Thoracic aorta endothelial cell (primary cell): ENCODE measurements at places on chromosomes 1 and 21. TPM values are rescaled to one million over a fixed set of nuclear protein-coding genes. Genes with fewer than 3 reads are reported as not detected.

TRAF3IP3 gene
- not detected in 2 replicates for total RNA-seq

KRTAP12-4 gene
- not detected in 2 replicates for total RNA-seq

CALML6 gene
- total RNA-seq: 0.40 TPM in 1 of 2 replicates, not detected in the other

PPM1J gene
- total RNA-seq: 0.65 and 1.9 TPM in 2 replicates

LAX1 gene
- total RNA-seq: 0.13 and 0.14 TPM in 2 replicates

CLDN17 gene
- not detected in 2 replicates for total RNA-seq

NAV1 gene
- 66.8 and 74.4 TPM in 2 replicates for total RNA-seq

PCSK9 gene
- total RNA-seq: 0.07 TPM in 1 of 2 replicates, not detected in the other

PLEKHN1 gene
- total RNA-seq: 0.40 and 0.86 TPM in 2 replicates

LCE1B gene
- 0.22 TPM in 1 of 2 replicates, not detected in the other for total RNA-seq

CLDN19 gene
- total RNA-seq: not detected in 2 replicates

TDRD5 gene
- total RNA-seq: not detected in 2 replicates

DNASE2B gene
- total RNA-seq: not detected in 2 replicates

LAMB3 gene
- 3.3 and 3.7 TPM in 2 replicates for total RNA-seq

MMEL1 gene
- 1.1 and 3.5 TPM in 2 replicates for total RNA-seq

LRRIQ3 gene
- 0.93 and 1.0 TPM in 2 replicates for total RNA-seq

MARK1 gene
- 2.7 and 2.8 TPM in 2 replicates for total RNA-seq

TNN gene
- total RNA-seq: not detected in 2 replicates

TSNAX gene
- 41.2 and 41.4 TPM in 2 replicates for total RNA-seq

HES5 gene
- not detected in 2 replicates for total RNA-seq

CD1E gene
- not detected in 2 replicates for total RNA-seq

SPRR5 gene
- not detected in 2 replicates for total RNA-seq

RUNX1 gene
- 13.9 and 14.1 TPM in 2 replicates for total RNA-seq

MRPL20 gene
- 100 and 116 TPM in 2 replicates for total RNA-seq

SFN gene
- total RNA-seq: not detected in 2 replicates

TGFBR3 gene
- 15.4 and 16.9 TPM in 2 replicates for total RNA-seq

FAM43B gene
- total RNA-seq: not detected in 2 replicates

CNKSR1 gene
- 0.13 TPM in 1 of 2 replicates, not detected in the other for total RNA-seq

KCNJ15 gene
- total RNA-seq: 0.13 and 0.50 TPM in 2 replicates

GSTM5 gene
- 0.40 TPM in 1 of 2 replicates, not detected in the other for total RNA-seq

AJAP1 gene
- total RNA-seq: 0.14 TPM in 1 of 2 replicates, not detected in the other

METTL18 gene
- 9.0 and 9.8 TPM in 2 replicates for total RNA-seq

CHI3L2 gene
- not detected in 2 replicates for total RNA-seq

OVAAL gene
- total RNA-seq: 0.13 TPM in 1 of 2 replicates, not detected in the other

LPAR3 gene
- total RNA-seq: 0.07 TPM in 1 of 2 replicates, not detected in the other

TAS1R3 gene
- 0.13 and 0.22 TPM in 2 replicates for total RNA-seq

GPN2 gene
- total RNA-seq: 10.4 and 11.2 TPM in 2 replicates

SPRR3 gene
- not detected in 2 replicates for total RNA-seq
